ENCODE measurements at places on chromosomes 11 and 22.

GRCh38 chr11:75793966-75794365 is 21.0 kb upstream of the UVRAG start:
- no peak for DNase-seq

DNA sequence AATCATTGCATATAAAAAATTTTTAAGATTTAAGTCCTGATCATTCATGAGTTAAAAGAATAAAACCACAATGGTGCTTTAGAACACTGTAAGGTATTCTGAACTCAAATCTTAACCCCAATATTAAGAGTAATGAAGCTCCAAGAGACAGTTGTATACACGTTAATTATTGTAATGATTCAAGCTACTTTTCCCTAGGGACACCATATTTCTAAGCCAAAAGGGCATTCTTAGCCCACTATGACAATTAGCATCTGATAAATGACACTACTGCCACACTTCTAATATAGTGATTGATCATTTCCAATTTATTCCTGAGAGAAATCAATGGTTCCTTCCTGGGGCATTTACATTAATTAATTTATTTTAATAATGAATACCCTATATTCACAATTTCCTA is 21.7 kb downstream of the FANCF start:
- no peak for DNase-seq

DNA sequence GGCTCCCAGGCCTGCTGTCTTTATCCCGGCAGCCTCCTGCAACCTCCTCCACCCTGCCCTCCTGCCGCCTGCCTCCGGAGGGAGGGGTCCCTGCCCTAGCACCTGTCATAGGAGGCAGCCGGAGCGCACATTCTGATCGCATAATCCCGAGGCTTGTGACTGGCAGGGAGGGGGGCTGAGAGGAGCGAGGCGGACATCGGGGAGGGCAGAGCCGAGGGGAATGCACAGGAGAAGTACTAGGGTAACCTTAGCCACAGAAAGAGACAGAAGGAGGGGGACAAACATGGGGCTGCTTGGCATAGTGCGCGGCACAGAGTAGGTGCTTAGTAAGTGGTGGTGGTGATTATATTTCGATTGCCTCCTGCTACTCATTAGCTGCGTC is 9.2 kb upstream of the ALX4 start:
- no peak for DNase-seq

DNA sequence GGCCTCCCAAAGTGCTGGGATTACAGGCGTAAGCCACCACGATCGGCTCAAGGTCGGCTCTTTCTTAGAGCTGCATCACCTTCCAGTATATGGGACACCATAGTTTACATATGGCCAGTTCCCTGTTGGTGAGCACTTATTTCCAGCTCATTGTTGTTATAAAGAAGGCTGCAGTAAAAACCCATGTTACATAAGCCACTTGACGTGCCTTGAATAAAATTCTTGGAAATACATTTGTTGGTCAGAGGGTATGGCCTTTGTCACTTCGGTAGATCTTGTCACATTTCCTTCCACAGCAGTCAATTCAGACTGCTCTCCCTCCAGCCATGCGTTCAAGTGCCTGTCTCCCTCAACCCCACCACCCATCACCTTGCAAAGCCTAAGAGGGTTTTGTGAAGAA is 92.9 kb downstream of the PRR5L start:
- DNase-seq: no peak

DNA sequence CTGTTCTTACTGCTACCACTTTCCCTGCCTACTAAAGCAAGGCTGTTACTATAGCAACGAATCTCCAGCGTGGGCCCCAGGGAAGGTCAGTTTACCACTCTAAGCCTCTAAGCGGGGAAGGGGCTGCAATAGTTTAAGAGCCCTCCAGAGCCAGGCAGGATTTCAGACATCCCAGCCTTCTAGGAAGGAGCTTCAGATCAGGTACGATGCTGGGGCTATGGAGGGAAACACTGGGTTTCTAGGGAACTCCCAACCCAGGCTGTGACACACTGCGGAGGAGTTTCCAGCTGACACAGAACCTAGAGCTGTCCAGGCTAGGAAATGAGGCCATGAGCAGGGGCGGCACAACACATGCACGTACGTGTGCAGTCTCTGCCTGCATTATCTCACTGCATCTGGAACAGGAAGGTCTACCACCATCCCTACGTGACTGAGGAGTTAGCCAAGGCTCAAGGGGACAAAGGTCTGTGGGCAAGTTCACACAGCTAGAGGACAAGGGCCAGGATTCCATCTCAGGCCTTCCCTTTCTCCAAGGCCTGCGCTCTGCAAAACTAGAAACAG is 20.4 kb downstream of the HPS4 start:
- DNase-seq: no peak

GRCh38 chr11:122758974-122759373 is 79.3 kb upstream of the CRTAM start:
- DNase-seq: peak; percentile 44

GRCh38 chr11:78985663-78986062 is 411.0 kb upstream of the NARS2 start:
- no peak for DNase-seq

GRCh38 chr11:35418282-35419183 is 825 bp downstream of the SLC1A2 start:
- DNase-seq: peak; percentile 47

GRCh38 chr11:45724153-45724552 is 58.7 kb upstream of the CHST1 start:
- DNase-seq: no peak

- DNase-seq: no peak
These were observed 24.1 kb upstream of the SCN2B start for GRCh38 chr11:118200497-118200896.

DNA sequence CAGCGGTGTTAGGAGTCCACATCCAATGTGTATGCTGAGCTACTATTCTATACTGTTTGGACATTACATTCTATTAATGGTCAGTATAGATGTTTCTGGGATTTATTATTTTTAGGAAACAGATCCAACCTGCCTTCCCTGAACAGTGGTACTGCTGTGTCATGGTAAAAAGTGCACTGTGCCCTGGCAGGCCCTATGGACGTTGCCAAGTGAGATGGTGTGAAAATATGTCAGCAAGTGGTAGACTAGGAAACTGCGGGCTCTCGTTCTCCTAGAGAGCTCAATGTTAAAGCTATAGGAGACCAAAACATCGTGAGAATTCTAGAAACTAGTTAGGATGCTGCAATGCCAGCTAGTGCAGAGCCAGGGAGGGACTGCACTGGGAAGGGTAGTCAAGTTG is 26.0 kb upstream of the CYP2D6 start:
- no peak for DNase-seq

GRCh38 chr11:62830904-62831519 is 839 bp downstream of the STX5 start:
- no peak for DNase-seq

GRCh38 chr11:1013631-1013935 is 22.9 kb downstream of the MUC6 start:
- DNase-seq: no peak

DNA sequence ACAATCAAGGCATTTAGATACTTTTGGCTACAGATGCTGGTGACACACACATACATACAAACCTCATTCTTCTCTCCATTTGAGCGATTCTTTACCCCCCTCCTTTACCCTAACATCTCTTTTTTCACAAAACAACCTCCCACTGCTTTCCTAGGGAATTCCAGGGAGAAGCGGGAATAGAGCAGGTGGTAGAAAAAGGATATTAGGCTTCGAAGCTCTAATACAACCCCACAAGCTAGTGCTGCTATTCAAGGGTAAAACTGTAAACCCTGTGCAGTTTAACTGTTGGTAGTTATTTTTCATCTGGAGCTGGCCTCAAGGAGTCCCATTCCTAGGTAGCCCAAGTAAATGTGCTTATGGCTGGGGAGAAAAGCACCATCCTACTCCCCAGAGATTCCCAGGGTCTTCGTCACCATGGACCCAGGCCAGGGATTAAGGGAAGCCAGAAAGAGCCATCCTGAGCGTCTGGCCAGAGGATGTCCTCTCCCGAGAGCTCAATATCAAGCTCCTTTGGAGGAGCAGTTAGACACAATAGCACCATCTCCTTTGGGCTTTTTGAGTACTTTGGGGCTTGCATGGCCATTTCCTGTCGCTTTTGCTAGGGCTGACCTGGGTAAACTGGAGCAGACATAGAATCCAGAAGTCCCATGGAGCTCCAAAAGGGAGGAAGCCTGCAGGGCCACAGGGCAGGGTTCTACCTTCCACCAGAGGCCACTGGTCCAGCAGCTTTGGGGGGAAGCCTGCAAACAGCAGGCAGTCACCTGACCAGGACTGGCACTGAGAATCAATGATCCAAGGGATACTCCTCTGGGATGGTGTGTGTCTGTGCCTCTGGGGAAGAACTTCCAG is 3.1 kb downstream of the MAML2 start:
- DNase-seq: no peak

GRCh38 chr22:24106385-24107381 is 74.6 kb upstream of the SUSD2 start:
- DNase-seq: peak; percentile 32

GRCh38 chr22:50723991-50724390 is 14.0 kb upstream of the ACR start:
- DNase-seq: no peak

- no peak for DNase-seq
These were observed 12.4 kb downstream of the NRXN2 start for GRCh38 chr11:64710418-64711137.

DNA sequence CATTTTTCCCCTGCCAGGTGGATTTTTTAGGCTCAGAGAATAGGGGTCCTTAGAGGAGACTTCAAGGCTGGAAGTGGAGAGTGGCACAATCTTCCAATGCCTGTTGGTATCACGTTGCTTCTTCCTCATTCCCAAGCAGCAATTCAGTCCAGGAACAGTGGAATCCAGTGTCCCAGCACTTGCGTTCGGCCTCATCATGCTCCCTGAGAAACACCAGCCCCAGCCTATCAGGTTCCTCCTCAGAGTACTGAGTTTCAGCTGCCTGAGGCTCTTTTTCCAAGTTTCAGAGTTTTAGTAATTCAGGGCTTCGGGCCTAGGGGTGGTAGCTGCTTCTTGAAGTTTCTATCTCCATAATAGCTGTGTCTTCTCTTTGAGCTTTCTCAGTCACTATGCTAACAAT is 31.9 kb upstream of the NRGN start:
- DNase-seq: no peak

DNA sequence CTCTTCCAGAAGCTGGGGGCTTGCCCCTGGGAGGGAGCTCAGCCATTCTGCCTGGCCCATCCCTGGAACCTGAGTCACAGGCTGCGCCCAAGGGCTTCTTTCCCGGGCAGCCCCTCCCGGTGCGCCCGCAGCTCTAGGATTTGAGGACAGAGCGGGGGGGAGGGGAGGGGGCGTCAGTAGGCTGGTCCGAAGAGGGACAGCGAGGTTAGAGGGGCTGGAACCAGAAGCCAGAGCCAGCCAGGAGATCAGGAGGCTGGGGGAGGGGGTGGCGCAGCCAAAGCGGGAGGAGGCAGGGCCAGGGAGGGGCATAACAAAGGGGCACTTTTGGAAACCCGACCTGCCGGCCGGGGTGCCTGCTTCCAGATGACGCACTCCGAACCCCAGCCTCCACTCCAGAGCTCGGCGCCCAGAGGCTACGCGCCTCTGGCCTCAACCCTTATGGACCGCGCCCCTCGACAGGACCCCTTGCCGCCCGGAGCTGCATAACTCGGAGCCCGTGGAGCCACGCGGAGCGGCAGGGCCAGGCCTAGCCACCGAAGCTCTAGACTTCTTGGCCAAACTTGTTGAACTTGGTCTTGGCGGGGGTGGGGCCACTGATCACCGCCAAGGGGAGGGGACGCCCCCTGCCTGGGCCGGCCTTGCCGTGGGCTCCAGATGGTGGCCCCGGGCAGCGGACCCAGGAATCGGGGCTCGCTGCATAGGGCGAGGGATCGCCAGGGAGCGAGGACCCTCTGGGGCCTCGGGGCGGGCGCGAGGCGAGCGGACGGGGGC is 744 bp downstream of the PACSIN3 start:
- peak; percentile 27 for DNase-seq

GRCh38 chr11:69309631-69310280 is 15.8 kb downstream of the MYEOV start:
- DNase-seq: no peak

DNA sequence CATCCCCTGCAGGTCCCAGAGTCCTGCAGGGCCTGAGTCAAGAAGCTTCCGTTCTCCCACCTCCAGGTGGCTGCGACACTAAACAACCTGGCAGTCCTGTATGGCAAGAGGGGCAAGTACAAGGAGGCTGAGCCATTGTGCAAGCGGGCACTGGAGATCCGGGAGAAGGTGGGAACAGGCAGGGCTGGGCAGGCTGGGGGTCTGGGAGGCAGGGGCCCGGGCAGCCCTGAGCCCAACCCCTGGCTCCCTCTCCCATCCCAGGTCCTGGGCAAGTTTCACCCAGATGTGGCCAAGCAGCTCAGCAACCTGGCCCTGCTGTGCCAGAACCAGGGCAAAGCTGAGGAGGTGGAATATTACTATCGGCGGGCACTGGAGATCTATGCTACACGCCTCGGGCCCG is 4.7 kb upstream of the RAB1B start:
- no peak for DNase-seq

- no peak for DNase-seq
These were observed 29.2 kb downstream of the RASSF10 start for GRCh38 chr11:13038366-13038765.

DNA sequence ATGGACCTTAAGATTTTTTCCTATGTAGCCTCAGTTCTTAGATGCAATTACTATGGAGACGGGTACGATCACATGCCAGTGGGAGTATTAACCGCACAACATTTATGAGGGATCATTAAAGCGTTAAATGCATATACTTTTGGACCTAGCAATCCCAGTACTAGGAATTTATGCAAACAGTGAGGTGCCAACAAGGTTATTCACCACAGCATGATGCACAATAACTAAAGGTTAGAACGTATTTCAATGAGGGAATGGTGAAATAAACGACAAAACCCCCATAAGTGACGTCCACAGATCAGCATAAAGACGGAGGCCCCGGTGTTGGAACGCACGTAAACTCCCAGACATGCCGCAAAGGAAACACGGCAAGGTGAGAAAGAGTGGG is 539 bp downstream of the SIRT3 start:
- peak; percentile 81 for DNase-seq

DNA sequence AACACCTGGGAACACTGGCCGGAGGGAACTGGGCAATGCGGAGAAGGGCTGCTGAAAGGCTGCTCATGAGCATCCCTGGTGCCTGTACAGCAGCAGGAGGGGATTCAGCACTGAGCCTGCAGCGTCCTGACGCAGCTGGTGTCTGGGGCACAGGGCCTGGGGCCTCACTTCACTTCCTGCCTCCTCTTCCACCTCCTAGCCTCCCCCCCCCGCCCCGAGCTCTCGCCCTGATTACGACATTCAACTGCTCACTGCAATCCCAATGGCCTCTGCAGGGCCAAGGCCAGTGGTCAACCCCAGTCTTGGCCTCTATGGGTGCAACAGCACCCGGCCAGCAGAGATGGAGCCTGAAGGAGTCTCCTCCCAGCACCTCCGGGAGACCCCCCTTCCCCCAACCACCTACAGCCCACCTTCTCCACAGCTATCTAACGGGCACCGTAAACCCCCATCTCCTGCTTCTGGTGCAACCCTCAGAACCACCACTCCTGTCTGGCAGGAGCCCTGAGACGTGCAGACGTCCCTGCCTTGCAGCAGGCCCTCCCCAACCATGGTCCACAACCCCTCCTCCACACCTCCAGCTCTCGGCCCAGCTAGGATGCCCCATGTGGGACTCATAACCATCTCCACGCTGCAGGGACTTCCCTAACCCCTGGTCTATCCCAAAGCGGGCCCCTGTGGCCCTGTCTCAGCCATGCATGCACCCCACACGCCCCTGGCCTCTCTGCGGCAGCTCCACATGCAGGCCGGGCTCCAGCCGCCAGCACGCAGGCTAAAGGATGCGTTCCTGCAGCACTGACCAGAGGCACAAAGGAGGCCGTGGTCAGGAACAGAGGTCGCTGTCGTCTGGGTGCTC is 38.2 kb downstream of the BRD1 start:
- DNase-seq: peak; percentile 37

All from activated CD4-positive, alpha-beta T cell treated with anti-CD3 and anti-CD28 coated beads for 48 hours (primary cell).